ENCODE measurements at places on chromosomes 2 and 18. TPM values are rescaled to one million over a fixed set of nuclear protein-coding genes. Genes with fewer than 3 reads are reported as not detected.

Gene MAP3K2
- 16.3 TPM for polyA plus RNA-seq

Gene ZNF521
- polyA plus RNA-seq: 8.7 TPM

DNA sequence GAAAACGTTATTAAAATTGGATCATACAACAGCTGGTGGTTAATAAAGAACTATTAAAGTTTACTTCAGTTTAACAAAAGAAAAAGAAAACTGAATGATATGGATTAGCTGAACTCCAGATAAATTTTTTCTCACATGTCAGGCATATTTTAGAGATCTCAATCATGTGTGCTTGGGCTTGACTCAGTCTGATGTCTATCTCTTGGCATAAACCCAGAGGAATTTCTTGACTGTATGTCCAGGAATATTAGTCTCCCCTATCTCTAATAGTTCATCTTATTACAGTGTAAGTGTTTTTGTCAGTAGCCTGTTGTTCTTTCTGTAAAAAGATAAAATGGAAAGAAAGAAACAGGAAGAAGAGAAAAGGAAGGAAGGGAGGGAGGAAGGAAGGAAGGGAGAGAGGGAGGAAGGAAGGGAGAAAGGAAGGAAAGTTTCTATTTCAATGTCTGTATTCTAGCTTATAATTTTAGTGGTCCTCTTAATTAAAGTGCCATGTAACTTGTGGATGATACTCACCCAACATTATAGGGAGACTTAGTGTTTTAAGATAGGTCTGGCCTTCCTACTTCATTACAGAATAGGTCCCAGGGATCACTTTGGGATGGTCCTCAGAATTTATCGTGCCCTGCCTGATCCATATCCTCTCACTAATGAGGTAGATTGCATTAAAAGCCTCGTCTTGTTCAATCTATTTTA, 99.7 kb upstream of the UGP2 start:
- no peak overlapping the region for H3K4me3 ChIP-seq
- no peak overlapping the region for H3K27ac ChIP-seq
- H3K27me3 ChIP-seq: no peaks in the 10 kb centered on the region
- DNase-seq: no peak

DNA sequence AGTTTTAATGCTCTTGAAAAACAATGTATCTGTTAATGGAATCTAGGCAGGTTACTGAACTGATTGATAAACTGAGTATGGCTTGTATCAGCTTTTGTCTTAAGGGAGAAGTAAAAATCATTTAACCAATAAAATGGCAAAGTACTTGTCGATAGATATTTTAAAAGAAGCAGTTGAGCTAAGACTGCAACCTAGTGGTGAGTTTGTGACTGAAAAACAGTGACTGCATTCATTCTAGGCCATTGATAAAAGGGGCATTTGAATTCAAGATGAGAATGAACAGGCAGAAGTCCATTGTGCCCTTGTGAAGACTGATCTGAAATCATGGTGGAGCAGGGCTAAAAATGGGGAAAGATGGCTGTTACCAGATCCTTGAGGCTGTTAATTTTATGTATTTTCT, 59.4 kb upstream of the MSTN start:
- H3K4me1 ChIP-seq: no peaks in the 10 kb centered on the region
- no peaks in the 10 kb centered on the region for H3K27me3 ChIP-seq
- H3K4me3 ChIP-seq: no peak overlapping the region
- H3K27ac ChIP-seq: no peak overlapping the region
- no peak for DNase-seq

DNA sequence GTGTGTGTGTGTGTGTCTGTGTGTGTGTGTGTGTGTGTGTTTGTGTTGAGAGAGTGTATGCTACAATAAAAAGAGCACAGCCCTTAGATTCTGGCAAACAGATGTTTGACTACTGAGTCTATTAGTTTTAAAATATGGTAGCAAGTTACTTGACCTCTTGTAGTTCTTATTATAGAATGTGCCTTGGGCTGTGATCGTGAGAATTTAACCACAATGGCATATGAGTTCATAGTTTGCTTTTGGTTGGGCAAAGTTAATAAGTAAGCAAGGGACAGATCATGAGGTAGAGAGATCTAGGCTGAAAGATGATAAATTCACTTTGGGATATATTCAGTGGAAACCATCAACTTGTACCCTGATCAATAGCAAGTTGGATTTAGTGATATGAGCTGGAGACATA, 334.3 kb upstream of the VWC2L start:
- no peak overlapping the region for H3K27ac ChIP-seq
- H3K36me3 ChIP-seq: no peaks in the 10 kb centered on the region
- no peak overlapping the region for H3K4me3 ChIP-seq
- no peaks in the 10 kb centered on the region for H3K4me1 ChIP-seq
- H3K27me3 ChIP-seq: no peaks in the 10 kb centered on the region
- no peak for DNase-seq

DNA sequence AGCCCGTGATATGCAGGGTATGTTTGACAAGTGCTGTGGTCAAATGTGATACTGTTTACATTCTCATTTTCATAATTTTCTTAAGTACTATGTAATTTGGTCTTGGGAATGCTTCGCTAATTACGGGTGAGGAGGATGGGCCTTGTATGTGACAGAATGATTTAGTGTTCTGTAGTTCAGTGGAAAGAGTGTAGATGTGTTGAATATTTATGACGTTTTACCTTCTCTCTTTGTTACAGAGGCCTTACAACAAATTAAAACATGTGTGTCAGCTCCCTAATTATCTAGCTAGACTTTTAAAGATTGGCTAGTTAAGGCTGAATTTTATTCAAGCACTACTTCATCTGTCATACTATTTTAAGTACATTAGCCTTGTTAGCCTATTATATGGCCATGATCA, 10.6 kb upstream of the CHRNA1 start:
- no peaks in the 10 kb centered on the region for H3K4me1 ChIP-seq
- no peaks in the 10 kb centered on the region for H3K36me3 ChIP-seq
- no peak overlapping the region for H3K27ac ChIP-seq
- H3K27me3 ChIP-seq: no peaks in the 10 kb centered on the region
- DNase-seq: no peak
- no peak overlapping the region for H3K4me3 ChIP-seq

DNA sequence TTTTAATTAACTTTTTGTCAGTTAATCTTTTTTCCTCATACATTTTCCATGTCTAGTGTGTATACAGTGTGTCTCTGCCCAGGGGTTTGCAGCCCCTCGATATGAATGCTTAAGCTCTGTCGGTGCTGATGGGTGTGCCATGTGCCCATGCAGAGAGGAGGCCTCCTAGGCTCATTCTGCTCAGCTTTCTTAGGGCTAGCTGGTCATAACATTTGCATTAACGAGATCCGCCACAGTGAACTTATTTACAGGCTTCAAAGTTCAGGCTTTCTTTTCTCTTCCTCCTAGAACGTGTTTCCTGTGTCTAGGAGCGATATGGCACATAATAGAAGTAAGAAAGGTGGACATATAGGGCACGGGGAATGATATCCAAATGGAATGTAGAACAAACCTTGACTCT, 783.3 kb downstream of the PLCL1 start:
- H3K4me1 ChIP-seq: peaks cover 4% of the 10 kb centered on the region
- DNase-seq: no peak
- no peaks in the 10 kb centered on the region for H3K27me3 ChIP-seq

DNA sequence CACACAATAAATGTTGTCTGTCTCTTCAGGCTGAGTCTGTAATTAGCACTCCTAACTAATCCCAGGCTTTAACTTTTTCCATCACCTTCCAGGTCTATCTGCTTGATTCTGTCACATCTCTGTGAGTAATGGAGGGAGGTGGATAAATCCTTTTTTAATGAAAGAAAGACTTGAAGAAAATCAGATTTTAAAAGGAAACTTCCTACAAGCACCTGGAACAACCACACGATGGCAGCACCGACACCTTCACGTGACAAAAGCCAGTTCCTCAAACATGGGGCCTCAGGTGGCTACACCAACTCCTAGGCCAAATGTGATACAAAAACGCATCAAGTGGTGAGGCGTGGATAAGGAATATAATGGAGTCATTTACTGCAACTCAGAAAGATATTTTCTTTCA, 41.8 kb downstream of the TGFBRAP1 start:
- peak; percentile 40 for DNase-seq
- no peak overlapping the region for H3K27ac ChIP-seq
- H3K36me3 ChIP-seq: no peaks in the 10 kb centered on the region
- no peak overlapping the region for H3K4me3 ChIP-seq

- H3K36me3 ChIP-seq: no peaks in the 10 kb centered on the region
- H3K4me3 ChIP-seq: no peak overlapping the region
- DNase-seq: peak; percentile 26
Observed at GRCh38 chr18:37502036-37502435, 63.6 kb downstream of the CELF4 start.

DNA sequence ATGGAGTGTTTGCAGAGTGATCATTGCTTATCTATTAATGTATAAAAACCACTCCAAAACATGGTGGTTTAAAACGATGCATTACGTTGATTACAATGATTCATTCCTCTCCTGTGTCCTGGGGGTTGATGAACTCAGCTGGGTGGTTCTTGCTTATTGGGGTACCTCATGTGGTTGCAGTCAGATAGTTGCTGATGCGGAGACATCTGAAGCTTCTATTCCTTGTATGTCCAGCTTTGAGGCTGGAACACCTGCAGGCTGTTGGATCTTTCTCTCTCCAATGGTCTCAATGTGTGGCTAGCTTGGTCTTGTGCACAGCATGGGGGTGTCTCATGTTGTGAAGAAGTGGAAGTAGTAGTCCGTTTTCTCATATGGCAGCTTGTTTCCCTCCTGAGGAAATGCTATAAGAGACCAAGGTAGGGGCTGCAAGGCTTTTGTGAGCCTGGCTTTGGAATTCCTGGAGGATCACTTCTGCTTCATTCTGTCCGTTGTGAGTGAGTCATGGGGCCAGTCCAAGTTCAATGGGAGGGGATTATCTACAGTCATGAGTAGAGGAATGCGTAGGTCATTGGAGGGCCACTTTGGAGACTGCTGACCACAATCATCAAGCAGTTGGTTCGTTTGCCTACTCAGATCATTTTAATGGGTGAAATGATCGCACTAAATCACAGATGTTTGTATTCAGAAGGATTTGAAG, 601.0 kb downstream of the SLC4A3 start:
- no peaks in the 10 kb centered on the region for H3K36me3 ChIP-seq
- no peak overlapping the region for H3K4me3 ChIP-seq
- H3K27me3 ChIP-seq: no peaks in the 10 kb centered on the region
- DNase-seq: no peak
- no peaks in the 10 kb centered on the region for H3K4me1 ChIP-seq
- H3K27ac ChIP-seq: no peak overlapping the region

DNA sequence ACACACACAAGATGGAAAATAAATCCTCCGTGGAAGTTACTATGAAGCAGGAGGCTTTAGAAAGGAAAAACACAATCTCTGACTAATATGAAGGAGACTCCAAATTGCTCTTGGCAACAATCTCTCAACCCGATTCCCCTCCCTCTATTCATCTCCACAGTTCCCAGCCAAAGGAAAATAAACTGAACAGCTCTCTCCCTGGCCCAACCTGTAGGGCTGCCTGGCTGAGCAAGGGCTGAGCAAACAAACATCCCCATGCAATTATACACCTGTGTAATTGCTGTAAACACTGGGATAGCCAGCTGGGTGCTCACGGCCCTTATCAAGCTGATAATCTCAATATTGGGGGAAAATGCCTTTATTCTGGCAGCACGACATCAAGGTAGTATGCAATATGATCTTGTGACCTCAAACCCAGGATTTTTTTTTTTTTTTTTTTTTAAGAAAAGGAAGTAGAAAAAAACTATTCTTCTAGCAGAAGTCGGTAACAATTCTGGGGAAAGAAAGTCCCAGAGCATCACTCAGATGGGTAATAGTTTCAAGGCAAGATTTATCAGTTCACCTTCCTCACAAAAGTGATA, 203.3 kb upstream of the SMAD2 start:
- no peak overlapping the region for H3K4me3 ChIP-seq
- no peak overlapping the region for H3K27ac ChIP-seq
- no peak for DNase-seq
- peaks cover 6% of the 10 kb centered on the region for H3K4me1 ChIP-seq
- H3K36me3 ChIP-seq: no peaks in the 10 kb centered on the region

DNA sequence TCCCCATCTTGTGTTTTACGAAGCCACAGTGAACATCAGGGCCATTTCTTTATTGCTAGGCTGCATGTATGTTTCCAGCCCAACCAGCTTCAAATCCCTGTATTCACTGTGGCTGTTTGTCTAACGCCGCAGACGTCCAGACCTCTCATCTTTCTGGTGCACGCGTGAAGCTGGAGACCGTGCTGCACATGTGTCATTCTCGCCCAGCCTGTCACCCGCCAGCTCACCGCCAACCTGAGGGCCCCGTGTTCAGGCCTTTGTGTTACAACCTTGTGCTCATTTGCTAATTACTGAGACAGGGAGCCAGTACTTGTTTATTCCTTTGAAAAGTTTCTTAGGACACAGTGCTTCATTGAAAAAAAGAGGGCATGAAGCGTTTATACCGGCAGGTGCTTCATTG, 21.4 kb downstream of the SALL3 start:
- no peak overlapping the region for H3K27ac ChIP-seq
- H3K36me3 ChIP-seq: no peaks in the 10 kb centered on the region
- no peaks in the 10 kb centered on the region for H3K4me1 ChIP-seq
- no peak for DNase-seq
- H3K4me3 ChIP-seq: no peak overlapping the region

DNA sequence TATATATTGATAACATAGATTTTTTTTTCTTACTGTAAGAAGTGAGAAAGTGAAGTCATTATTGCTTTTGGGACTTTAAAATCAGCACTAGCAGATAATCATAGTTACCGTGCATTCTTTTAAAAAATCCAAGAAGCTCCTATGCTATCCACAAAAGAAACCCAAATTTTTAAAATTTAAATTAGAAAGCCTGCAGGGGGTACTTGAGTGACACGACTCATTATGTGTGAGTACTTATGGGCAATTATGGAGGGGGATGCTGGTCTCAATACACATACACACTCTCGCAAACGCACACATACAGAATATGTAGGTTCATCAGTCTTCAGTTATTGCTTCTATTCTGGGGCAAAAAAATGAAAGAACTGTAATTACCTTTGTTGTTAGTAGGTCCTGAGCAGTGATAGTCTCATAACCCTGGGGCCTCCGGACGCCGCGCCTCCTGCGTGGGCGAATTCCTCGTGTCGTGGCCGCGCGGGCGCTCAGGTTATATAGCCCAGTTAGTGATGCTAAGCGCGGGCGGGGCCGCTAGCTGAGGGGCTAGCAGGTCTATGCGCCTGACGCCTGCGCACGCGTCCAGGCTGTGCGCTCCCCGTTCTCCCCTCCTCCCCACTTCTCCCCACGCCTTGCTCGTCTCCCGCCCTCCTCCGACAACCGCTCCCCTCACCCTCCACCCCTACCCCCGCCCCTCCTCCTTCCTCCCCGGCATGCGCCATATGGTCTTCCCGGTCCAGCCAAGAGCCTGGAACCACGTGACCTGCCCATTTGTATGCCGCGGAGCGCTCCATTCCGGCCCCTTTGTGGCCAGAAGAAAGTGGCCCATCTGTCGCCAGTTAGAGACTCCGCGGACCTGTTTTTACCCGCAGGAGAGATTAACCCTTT, at the start of gene NEUROD1:
NEUROD1 (minus strand) TSS at position 463 of the 882 bp plus-strand sequence. CDS start 1,657 bp downstream, outside the sequence.
- no peak for DNase-seq
- no peak within 1 kb of the TSS for H3K27ac ChIP-seq
- H3K4me1 ChIP-seq: peaks cover 9% of the 10 kb centered on the region
- H3K36me3 ChIP-seq: no peaks in the 10 kb centered on the region
- no peaks in the 10 kb centered on the region for H3K27me3 ChIP-seq

- peaks cover 47% of the 10 kb centered on the region for H3K4me1 ChIP-seq
- H3K27me3 ChIP-seq: no peaks in the 10 kb centered on the region
Observed at GRCh38 chr2:218223046-218223445, 6.1 kb downstream of the ARPC2 start.

GRCh38 chr2:95054016-95054415, 28.5 kb downstream of the MAL start:
- no peak overlapping the region for H3K4me3 ChIP-seq
- no peak for DNase-seq
- peaks cover 4% of the 10 kb centered on the region for H3K4me1 ChIP-seq
- no peaks in the 10 kb centered on the region for H3K36me3 ChIP-seq

All from testis (tissue), 5 donors.